IPS DF 19.7 (cell line): ENCODE measurements at places on chromosomes 11 and 22.

DNA sequence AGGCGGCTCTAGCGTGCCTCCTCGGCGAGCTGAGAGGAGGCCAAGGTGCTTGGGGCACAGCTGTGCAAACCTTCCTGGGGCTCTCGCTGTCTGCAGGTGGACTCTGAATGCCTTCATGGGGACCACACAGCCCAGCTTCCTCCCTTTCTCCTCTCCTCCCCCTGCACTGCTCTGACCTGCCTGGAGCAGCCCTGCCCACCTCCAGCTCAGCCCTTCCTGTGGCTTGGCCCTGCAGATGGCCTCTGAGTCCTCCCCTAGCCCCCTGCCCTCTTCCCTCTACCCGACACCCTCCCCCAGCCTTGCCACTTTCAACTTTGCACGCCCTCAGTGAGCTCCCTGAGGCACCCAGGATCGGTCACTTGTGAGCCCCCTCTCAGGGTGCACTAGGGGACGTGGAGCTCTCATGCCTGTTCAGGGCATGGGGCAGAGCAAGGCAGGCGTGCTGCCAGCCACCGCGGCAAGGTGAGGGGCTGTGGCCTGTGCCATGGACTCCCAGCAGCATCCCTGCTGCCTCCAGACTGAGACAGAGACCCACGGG, 31.4 kb downstream of the PPM1F start:
- no peak for DNase-seq

GRCh38 chr11:86743223-86744118, 56.9 kb upstream of the PRSS23 start:
- DNase-seq, result no peak

- DNase-seq, result no peak
Observed at GRCh38 chr11:43377389-43377788, 18.7 kb downstream of the TTC17 start.

DNA sequence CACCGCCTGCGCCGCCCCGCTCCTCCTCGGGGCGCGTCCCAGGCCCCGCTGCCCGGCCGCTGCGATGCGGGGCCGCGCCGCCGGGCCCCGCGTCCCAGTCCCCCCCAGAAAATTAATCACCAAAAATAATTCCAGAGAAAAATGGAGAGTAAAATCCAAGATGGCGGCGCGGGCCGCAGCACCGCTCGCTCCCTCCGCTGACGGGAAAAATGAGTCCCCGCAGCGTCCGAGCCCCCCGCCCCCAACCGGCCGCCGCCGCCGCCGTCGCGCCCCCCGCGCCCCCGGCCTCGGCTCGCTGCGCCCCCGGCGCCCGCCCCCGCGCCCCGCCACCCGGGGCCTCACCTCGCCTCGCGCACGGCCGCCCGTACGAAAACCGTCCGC, at the start of gene KMT5B:
TSS of gene KMT5B (minus strand) at position 162 of the 381 bp plus-strand sequence. CDS start 23,220 bp downstream, outside the sequence.
- DNase-seq, result no peak

- no peak for DNase-seq
Observed at GRCh38 chr22:47575291-47575690, 812.8 kb downstream of the TBC1D22A start.

DNA sequence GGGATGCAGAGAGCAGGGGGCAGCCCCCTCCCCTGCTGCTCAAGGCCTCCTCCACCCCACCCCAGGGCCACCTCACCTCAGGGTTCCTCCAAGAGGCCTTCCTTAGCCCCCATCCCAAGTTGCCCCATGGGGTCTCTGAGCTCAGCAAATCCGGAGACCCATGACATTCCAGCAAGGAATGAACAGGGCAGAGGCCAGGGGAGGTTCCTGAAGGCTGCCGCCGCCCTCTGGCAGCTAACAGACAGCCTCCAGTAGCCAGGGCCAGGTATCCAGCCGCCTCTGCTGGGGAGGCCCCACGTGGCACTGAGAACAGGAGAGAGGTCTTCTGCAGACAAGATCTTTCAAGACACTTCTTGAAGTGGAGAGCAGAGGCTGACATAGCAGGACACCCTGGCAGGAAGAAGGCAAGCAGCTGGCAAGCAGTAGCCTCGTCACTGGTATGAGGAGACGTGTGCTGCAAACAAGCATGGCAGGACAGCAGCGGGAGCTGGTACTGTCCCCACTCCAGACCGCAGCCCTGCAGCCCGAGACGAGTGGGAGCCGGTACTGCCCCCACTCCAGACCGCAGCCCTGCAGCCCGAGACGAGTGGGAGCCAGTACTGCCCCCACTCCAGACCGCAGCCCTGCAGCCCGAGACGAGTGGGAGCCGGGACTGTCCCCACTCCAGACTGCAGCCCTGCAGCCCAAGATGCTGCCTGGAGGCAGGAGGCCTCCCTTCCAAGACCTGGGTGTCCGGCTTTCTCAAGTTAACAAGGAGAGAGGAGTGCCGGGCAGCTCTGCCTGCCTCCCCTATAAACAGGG, 190.6 kb downstream of the IGLL1 start:
- DNase-seq, result no peak

DNA sequence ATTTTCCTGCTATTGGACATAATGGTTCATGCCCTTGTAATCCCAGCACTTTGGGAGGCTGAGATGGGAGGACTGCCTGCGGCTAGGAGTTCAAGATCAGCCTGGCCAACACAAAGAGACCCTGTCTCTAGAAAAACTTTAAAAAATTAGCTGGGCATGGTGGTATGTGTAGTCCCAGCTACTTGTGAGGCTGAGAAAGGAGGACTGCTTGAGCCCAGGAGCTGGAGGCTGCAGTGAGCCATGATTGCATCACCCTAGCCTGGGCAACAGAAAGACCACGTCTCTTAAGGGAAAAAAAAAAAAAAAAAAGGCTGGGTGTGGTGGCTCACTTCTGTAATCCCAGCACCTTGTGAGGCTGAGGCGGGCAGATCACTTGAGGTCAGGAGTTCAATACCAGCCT, 94.0 kb downstream of the APOL5 start:
- no peak for DNase-seq

- no peak for DNase-seq
Observed at GRCh38 chr11:95256321-95256779, 25.3 kb upstream of the SESN3 start.
